ENCODE measurements at places on chromosomes 1 and 21.

- DNase-seq, result no peak
These were observed 6.4 kb downstream of the ADARB1 start for GRCh38 chr21:45080639-45081414.

GRCh38 chr1:8903908-8904650, 25.6 kb upstream of the ENO1 start:
- no peak for DNase-seq

- DNase-seq, result no peak
These were observed 61.4 kb upstream of the DIRAS3 start for GRCh38 chr1:68111519-68112436.

DNA sequence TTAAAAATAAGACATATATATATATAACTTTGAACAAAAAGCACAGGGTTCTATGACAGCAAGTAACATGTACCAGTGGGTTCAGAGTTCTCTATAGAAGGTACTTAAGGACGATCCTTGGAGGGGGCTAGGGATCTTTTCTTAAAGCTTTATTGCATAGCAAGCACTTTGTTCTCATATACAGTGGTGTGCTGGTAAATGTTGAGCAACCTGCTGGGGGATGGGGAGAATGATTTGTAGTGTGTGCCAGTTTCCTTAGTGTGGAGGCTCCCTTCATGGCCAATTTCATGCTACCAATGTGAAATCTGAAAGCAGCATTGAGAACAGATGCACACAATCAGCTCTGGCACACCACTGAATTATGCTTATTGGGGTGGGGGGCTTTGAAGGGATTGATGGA, 69.5 kb upstream of the NFASC start:
- no peak for DNase-seq

DNA sequence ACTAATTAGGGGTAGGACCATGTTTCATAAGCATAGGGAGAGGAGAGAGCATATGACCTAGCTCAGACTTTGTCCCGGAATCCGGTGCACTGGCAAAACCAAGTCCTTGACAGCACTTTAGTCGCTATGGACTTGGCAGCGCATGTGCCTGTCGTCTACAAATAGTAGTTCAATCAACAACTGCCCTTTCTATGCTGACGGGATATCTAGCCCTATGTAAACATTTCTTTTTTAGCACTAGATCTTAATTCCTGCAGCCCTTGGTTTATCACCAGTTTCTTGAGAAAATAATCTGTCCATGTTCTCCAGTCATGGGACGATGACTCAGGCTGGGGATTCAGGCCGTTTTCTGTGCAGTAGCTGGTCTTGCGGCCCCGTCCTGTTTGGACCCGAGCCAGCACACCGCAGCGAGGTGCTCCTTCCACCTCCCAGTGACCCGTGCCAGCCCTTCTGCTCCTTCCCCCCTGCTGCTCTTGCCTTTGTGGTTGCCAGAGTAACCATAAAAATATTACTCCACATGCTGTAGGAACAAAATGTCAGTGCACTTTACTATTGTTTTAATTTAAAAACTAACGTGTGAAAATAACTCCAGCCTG, 8.6 kb upstream of the MT1HL1 start:
- DNase-seq, result no peak

- DNase-seq, result no peak
These were observed 61.8 kb downstream of the KIF26B start for GRCh38 chr1:245216366-245217115.

DNA sequence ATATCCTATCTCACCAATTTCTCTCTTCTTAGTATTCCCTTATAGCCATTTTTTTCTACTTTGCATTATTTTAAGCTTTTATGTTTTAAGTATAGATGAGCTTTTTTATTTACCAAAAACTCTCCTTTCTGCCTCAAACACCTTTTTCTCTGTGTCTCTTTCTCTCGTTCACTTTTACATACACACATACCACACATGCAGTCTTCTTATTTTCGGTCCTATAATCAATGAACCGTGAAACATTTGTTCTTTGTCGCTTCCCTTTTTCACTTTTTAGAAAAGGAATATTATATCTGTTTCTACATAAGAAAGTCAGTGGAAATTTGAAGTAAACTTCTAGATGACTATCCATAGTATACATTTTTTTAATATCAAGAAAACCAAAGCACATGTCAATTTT, 183.2 kb downstream of the MRPL39 start:
- DNase-seq, result no peak

DNA sequence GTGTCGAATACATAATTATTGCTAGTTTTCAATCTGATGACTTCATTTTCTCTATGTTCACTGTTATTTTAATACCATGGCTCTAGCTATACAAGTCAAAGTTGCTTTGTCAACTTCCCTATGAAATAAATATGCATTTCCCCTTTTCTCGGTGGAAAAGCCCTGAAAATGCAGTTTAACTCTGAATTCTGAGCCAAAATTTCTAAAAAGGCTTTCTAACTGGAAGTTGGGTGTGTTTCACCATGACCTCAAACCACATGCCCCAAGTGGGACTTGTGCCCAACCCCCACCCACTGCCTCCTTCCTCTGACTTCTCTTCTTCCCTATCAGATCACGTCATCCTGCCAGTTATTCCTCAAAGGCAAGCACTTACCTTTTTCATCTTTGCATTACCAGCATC, 8.9 kb downstream of the MKNK1 start:
- no peak for DNase-seq

DNA sequence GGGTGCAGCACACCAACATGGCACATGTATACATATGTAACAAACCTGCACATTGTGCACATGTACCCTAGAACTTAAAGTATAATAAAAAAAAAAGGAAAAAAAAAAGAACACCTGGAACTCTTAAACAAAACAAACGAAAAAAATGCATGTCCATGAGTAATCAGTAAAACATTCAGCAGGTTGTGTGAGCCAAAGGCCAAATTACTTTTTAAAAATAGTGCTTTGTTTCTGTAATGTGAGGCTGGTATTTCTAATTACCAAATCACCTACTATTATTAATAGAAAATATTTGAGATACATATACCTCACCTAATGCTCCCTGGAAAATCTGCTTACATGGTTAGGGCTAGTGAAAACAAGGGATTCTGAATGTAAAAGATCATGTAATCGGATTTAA, 294.4 kb upstream of the NR5A2 start:
- no peak for DNase-seq

DNA sequence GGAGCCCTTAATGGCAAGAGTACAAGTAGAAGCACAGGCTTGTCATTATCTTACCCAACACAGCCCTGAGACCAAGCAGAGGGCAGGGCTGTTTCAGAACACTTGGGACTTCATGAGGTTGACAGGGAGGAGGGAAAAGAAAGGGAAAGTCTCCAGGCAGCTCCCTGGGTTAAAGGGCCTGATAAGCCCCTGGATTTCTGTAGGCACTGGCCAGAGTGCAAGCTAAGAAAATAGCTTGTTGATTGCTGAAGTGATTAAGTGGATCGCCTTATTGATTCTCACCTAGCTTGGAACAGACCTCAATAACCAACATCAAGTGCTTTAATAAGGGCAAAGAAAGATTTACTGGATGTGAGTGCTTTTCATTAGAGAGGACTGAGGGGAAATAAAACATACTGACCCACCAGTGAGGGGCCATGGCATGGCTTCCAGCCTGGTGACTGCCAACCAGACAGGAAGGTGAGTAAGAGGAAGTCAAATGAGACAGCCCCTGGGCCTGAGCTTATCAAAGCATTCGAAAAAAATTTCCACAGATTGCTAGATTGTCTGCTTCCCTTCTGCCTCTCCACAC, 121.4 kb upstream of the NFIA start:
- DNase-seq, result no peak

GRCh38 chr1:189606795-189607476, 870.7 kb downstream of the BRINP3 start:
- DNase-seq, result no peak

GRCh38 chr21:46029186-46029924, 47.8 kb downstream of the COL6A1 start:
- DNase-seq, result no peak

DNA sequence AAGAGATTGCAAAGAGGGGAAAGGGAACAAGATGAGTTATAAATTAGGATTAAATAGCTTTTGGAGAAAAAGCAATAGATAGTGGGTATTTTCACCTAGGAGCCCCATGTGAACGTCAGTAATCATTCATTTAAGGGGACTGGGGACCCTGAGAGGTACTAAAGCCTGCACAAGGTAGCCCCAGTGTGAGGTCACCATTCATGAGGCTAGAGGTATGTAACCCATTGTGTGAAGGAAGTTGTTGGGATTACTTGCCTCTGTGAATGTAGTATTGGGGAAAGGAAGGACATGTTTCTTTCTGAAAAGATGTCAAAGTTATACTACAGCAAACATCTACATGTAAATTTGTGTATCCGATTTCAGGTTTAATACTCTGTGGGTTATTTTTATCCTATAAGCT, 276.8 kb downstream of the TBX15 start:
- no peak for DNase-seq

- DNase-seq, result no peak
These were observed 235.6 kb downstream of the NPHP4 start for GRCh38 chr1:5756434-5757186.

DNA sequence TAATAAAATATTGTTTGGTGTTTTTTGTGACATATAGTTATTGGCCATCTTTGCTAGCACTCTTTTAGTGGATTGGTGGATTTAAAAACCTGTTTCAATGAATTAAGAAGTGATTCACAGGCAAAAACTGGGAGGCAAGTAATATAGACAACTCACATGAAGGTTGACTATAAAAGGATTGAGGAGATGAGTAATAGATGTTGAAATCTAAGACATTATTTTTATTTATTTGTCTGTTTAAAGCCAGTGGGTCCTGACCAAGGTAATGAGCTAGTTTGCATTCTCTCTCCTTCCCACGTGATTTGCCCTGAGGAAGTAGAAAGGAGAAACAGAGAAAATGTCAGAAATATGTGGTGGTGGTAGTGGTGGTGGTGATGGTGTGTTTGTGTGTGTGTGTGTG, 351.5 kb upstream of the ZP4 start:
- DNase-seq, result no peak

GRCh38 chr1:188715566-188715965, 1762.1 kb downstream of the BRINP3 start:
- no peak for DNase-seq

GRCh38 chr1:76444773-76445172, 370.2 kb downstream of the ST6GALNAC3 start:
- DNase-seq, result no peak

GRCh38 chr1:227770812-227771211, 35.6 kb downstream of the SNAP47 start:
- DNase-seq, result no peak

DNA sequence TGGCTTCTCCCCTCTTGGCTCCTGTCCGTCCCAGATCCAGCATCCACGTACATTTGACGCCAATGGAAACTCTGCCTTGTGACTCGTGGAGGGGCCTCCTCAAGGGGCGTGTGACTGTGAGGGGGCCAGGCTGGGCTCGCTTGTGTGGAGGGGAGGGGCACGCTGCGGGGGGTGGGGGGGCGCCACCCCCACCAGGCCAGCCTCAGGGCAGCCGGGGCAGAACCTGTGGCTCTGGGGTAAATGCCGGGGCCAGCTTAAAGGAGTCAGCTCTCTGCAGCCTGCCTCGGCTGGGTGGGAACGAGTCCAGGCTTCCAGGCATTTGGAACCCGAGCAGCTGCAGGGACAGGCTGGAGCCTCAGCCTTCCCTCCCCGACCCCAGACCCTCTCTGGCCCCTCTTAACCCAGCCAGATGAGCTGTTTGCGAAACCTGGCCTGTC, 94.1 kb downstream of the SIK1 start:
- no peak for DNase-seq

GRCh38 chr1:231861541-231862481, 235.2 kb downstream of the DISC1 start:
- no peak for DNase-seq

DNA sequence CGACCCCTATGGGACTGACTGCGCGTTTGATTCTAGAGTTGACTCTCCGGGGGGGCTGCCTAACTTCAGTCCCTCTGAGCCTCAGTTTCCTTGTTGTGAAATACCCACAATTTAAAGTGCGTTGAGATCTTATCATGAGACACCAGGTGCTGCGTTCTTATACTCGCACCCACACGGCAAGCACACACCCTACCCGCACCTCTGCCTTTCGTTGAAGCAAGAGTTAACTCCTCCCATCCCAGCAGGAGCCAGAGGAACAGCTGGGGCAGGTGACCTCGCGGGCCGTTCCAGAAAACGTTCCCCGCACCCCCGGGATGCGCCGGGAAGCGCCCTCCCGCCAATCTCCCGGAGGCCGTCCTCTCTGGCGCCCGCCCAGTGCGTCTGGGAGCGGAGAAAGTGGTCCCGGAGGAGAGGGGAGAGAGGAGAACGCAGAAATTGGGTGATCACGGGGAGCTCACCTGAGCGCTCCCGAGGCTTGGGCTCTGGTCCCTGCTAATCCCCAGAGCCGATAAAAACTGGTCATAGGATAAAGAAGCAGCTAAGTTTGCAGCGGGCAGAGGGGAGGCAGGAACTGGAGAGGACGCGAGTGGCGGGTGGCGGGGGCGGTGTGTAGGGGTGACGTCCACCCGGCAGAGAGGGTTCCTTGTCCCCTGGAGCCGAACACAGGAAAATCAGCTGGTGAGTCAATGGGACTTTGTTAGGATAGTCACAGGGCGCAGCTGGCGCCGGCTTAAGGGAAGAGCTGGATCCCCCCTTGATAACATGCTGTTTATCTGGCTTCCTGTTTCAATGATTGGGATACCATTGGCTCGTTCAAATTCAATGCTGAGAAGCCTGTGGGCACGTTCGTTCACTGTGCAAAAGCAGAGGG, 869 bp downstream of the NAV1 start:
- DNase-seq, result no peak

GRCh38 chr1:119653839-119654170, 5.7 kb upstream of the ZNF697 start:
- no peak for DNase-seq

DNA sequence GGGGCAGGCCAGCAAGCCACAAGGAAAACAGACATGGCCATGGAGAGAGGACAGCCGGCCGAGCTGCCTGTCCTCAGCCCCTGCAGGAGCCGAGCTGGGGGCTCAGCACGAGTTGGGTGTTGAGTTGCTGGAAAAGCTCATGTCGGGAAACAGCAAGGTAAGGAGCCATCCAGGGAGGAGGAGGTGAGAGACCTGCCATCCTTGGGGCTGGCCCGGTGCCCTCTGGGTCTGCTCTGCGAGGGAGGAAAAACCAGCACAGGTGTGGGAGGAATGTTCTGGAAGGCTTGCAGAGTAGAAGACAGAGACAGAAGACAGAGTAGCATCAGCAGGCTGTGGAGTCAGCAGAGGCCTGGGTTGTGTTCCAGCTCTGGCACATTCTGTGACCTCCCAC, 548.8 kb downstream of the PTPRU start:
- no peak for DNase-seq

- no peak for DNase-seq
These were observed 25.5 kb upstream of the F13B start for GRCh38 chr1:197092491-197093023.

Measured in iPS DF 19.7 (cell line).